ENCODE measurements at places on chromosomes 16 and 17.

GRCh38 chr16:50709061-50709684 is 15.8 kb downstream of the NOD2 start:
- no peak for DNase-seq

GRCh38 chr16:48082516-48082915 is 73.3 kb downstream of the ABCC12 start:
- peak; percentile 25 for DNase-seq

DNA sequence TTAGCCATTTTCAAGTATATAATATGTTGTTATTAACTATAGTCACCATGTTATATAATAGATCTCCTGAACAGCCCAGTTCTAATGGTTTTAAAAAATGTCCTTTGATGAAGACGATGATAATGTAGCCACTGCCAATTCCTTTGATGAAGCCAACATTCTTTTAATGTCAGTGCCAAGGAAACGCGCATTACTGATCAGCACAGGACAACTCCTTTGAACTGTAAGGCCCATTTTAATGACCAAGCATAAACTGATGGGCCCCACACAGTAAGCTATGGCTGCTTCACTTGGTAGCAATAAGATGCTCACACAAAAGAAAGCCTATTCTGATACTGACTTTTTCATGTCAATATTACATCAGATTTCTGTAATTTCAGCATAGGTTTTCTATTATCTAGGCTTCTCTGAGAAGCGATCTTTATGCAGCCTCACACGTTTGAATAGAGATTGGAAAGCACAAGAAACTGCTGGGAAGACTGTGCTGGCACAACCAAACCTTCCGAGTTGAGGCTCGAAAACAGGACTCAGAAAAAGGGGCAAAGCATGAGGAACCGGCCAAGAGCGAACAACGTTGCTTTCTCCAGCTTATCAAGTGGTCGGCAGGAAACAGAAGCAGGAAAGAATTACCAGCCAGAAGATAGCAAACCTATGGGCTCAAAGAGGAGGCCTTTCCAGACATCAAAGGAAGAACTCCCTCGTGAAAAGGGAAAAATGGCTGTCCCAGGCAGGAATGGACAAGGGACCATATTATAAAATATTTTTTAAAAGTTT is 19.4 kb downstream of the ERN1 start:
- DNase-seq = no peak

DNA sequence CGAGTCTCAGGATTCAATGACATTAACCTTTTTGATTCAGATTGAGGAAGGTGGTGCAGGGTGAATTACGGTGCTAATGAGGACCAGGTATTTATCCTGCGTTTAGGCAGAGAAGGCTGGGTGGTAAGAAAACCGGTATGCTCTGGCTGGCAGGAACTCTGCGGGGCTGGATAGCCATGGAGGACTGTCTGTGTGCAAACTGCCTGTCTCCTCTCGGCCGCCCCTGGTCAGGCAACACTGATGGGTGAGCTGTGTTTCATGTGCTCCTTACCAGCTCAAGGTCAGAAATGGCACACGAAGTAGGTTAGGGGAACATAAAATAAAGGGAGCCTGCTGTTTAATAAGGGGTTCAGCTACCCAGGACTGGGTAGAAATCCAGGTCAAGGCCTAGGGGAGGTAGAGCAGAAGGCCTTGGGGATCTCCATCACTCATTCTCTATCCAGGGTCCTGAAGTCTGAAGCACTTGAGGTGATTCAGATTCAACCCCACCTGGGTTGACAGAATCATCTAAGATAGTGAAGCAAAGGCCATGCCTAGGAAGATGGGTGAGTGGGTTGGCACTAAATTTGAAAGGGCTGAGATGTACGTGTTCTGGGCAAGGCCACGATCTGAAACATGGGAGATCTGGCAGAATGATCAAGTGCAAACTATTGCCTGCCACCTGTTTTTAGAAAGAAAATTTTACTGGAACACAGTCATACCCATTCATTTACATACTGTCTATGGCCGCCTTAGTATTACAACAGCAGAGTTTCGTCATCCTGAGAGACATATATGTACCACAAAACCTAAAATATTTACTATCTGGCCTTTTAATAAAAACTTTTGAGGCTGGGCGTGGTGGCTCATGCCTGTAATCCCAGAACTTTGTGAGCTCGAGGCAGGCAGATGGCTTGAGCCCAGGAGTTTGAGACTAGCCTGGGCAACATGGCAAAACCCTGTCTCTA is 292.5 kb downstream of the XYLT1 start:
- no peak for DNase-seq

GRCh38 chr16:6132121-6132520 is 1034.5 kb upstream of the EEF2KMT start:
- no peak for DNase-seq

GRCh38 chr17:35315283-35315682 is 58.1 kb downstream of the SLFN11 start:
- peak; percentile 92 for DNase-seq

GRCh38 chr17:10739386-10739785 is 9.6 kb upstream of the TMEM220 start:
- DNase-seq = no peak

- peak; percentile 51 for DNase-seq
Observed at GRCh38 chr17:74199306-74200092, 4.0 kb upstream of the RPL38 start.

- no peak for DNase-seq
Observed at GRCh38 chr17:10156599-10156947, 41.8 kb downstream of the GAS7 start.

GRCh38 chr16:89317729-89318429 is 100.4 kb downstream of the ZNF778 start:
- DNase-seq = no peak

DNA sequence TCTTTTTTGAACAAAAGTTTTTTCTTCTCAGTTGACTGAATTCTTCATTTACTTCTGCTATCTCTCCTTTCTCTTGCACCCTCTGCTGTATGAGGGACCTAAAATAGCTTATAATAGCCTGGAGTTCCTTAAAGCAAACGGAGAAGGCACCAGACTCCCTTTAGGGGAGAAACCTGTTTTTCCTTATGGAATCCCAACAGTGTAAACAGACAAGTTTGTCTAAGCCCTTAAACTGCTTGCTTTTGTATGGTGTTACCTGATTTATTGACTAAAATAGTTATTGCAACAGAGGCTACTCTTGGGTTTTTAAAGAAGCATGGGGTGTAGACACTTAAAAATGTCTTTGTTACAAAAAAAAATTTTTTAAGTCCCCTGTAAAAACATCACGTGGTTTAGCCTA is 12.9 kb upstream of the TRIM25 start:
- no peak for DNase-seq

DNA sequence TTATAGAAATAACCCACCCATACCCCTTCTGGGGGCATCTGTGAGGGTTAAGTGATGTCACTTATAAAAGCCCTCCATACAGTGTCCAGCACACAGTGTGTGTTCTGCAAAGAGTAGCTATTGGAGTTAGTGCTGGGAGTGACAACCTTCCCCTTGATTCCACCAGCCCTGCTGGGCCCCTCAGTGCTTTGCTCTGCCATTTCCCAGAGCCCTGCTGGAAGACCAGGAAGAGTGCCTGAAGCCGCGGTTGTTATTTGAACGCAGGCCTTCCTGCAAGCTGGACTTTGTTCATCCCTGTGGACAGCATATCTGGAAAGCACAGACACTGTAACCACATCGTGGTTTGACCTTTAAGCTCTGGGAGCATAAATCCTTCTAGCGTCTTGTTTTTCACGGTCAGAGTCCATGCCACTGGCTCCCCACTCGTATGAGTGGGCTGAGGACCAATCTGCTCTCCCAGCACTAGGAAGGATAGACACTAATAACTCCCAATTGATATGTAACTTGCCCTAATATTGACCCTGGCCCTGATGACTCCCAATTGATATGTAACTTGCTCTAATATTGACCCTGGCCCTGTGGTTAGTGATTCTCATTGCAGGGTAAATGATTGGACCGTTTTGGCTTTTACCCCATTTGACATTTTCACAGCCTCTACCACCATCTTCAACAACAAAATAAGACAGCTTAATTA is 297.1 kb upstream of the MAF start:
- DNase-seq = peak; percentile 35

DNA sequence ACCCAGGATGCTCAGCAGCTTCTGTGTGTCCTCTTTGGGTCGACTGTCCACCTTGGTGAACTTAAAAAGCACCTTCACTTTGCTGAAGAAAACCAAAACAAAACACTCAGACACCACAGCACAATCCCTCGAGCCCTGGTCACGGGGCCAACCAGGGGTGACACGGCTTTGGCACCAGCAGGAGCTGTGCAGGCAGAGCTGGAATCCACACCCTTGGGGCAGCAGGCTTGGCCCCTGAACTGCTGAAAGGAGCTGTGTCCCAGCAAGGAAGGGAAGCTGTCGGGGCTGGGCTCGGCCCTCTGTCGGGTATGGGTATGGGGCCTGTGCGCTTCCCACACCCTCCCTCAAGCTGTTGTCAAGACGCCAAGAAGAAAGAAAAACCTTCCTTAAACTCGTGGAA is 7.6 kb upstream of the PLD6 start:
- DNase-seq = no peak

GRCh38 chr17:6191405-6192324 is 121.5 kb downstream of the WSCD1 start:
- no peak for DNase-seq

DNA sequence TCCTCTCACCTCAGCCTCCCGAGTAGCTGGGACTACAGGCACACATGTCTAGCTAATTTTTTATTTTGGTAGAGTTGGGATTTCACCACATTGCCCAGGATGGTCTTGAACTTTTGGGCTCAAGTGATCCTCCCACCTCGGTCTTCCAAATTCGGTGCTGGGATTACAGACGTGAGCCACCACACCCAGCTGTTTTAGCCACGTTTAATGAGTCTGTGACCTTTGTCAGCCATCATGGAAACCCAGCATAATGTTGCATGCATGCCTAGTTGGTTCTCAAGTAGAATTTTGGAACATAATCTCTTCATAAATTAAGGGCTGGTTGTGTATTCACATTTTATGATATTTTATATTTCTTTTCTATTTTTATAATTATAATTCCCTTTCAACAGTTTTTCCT is 42.0 kb downstream of the GOSR1 start:
- no peak for DNase-seq

GRCh38 chr17:40303009-40303657 is 5.8 kb upstream of the RARA start:
- DNase-seq = peak; percentile 72

DNA sequence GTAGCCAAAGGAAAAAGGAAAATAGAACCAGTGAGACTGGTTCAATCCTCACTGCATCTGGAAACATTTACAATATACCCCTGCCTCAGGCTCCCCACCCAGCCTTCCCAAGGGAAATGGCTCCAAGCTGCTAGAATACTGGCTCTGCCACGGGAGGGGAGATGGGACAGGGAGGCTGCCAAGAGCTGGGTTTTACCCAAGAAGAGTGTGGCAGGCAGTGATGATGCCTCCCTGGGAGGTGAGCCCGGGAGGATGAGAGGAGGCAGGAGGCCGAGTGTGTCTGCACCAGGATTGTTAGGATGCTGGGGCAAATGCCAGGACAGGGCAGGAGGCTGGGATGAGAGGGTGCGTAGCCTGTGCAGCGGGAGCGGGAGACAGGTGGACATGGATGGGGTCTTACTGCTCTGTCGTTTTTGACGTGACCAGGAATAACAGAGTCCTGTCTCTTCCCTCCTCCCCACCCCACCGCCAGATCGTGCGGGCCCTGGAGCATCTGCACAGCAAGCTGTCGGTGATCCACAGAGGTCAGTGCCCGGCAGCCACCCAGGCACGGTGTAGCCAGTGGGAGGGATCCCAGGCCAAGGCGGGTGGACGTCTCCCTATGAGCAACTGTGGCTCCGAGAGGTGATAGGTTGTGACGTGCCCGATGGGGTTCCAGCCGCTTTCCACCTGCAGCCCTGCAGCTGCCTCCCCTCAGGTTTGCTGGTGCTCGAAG is 18.4 kb downstream of the MAP2K3 start:
- DNase-seq = no peak

DNA sequence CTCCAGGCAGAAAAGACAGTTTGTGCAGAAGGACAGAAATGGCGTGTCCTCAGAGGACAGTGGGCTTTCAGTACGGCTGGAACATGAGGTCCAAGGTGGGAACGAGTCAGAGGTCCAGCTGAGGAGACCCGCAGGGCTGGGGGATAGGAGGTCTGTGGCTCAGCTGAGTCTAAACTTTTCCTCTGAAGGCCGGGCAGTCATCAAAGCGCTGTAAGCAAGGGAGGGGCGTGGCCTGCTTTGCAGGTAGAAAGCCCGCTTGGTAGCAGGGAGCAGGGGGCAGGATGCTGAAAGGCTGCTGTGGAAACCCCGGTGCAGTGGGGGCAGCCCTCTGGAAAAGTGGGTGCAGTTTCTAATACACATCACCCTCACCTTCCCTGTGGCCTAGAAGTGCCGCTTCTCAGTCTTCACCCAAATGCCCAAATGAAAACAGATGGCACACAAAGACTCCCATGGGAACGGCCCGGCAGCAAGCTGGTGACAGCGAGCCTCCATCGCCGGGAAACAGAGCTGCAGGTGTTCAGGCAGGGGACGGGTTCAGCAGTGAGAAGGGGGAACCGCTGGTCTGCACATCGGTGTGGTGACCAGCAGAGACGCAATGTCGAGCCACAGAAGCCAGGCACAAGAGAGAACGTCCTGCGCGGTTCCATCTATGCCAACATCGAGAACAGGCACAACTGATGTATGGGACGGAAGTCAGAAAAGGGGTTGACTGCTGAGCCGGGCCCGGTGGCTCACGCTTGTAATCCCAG is 12.2 kb upstream of the OSGIN1 start:
- DNase-seq = no peak

Measured in iris pigment epithelial cell (primary cell).